ENCODE measurements at places on chromosomes 11 and 22.

- DNase-seq, result no peak
Measured at GRCh38 chr11:119680541-119681360, 48.2 kb downstream of the NECTIN1 start.

DNA sequence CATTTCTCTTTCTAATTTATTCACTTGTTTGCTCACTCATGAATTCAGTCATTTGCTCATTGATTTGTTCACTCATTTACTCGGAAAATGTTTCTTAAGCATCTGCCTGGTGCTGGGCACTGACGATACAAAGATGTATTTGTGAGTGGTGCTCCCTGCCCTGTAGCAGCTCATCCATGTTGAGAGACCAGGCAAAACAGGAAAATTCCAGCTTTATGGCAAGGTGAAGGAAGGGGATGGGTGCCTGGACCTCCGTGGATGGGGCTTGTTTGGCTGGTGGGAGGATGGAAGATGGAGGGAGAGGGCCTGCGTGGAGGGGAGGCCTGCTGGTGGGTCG lies 53.1 kb downstream of the TBC1D22A start:
- no peak for DNase-seq

GRCh38 chr11:77233011-77233410 lies 68.5 kb downstream of the GDPD4 start:
- no peak for DNase-seq

- no peak for DNase-seq
Measured at GRCh38 chr11:133931449-133932060, 25.2 kb downstream of the IGSF9B start.

GRCh38 chr11:44162004-44162403 lies 66.5 kb downstream of the EXT2 start:
- DNase-seq, result no peak

Data from stimulated activated naive CD8-positive, alpha-beta T cell treated with anti-CD3 and anti-CD28 coated beads, Interleukin-15, Interleukin-2, amounts not matched to agents 100 U/mL and 50 U/mL, for 24 hours (primary cell).